ENCODE measurements at places on chromosomes 5 and 9.

DNA sequence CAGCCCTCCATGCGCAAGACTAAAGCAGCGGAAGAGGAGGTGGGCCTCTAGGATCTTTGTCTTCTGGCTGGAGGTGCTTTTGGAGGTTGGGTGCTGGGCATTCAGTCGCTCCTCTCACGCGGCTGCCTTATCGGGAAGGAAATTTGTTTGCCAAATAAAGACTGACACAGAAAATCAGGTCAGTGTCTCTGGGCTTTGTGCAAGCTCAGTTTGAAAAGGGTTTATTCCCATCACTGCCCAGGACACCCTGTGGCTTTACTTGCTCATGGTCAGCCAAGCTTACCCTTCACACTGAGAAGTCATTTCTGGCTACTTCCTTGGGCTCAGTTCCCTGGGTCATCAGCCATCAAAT lies 10.5 kb downstream of the SLC2A8 start:
- DNase-seq, result no peak

- no peak for DNase-seq
These were observed 7.2 kb downstream of the ROPN1L start for GRCh38 chr5:10448754-10449360.

DNA sequence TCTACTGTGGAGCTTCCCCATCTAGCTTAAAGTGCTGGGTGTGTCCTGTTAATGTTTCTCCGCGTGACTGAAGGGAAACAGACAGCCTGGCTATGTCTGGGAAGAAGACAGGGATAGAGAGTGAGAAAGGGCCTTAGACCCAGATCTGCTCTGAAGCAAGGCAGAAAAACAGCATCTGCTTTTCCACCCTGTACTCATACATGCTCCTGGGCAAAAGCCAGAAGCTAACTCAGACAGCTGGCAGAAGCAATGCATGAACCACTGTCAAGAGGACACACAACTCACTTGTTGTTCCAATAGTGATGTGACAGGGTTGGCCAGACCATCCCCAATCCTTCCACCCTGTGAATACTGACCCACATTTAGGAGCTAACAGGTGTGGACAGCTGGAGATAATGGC lies 63.3 kb downstream of the DPYSL3 start:
- no peak for DNase-seq

GRCh38 chr9:31556667-31557463 lies 827.6 kb upstream of the ACO1 start:
- no peak for DNase-seq

All from stimulated activated naive CD8-positive, alpha-beta T cell treated with anti-CD3 and anti-CD28 coated beads, Interleukin-15, Interleukin-2, amounts not matched to agents 100 U/mL and 50 U/mL, for 24 hours (primary cell).